Stimulated activated CD4-positive, alpha-beta T cell treated with anti-CD3 and anti-CD28 coated beads, Interleukin-1b, Interleukin-23, amount 100 ng/mL, for 1 hour (primary cell): ENCODE measurements at places on chromosomes 6 and 20.

DNA sequence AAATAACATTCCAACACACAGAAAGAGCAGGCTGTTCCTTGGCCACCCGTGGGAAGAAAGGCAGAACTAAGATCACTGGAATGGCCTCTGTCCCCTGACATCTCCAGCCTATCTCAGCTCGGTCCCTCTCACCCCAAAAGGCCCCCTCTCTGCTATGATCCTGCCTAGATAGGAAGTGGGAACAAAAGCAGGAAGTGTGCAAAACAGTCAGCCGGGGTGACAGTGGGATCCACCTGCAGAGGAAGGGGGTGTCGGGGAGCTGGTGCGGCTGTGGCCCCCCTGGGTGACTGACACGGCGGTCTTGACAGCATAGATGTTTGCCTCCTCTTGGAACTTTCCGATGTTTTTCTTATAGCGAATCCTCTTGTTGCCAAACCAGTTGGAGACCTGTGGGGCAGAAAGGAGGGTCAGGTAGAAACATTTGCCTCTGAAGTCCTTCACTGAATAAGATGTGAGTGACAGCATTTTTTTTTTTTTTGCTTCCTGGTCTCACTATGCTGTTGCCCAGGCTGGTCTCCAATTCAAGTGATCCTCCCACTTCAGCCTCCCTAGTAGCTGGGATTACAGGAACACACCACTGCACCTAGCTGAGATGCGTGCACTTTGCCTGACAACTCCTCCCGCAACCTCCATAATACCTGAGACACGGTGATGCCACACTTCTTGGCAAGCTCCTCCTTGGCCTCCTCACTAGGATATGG, 2.8 kb downstream of the PBX2 start:
- no peak for DNase-seq

DNA sequence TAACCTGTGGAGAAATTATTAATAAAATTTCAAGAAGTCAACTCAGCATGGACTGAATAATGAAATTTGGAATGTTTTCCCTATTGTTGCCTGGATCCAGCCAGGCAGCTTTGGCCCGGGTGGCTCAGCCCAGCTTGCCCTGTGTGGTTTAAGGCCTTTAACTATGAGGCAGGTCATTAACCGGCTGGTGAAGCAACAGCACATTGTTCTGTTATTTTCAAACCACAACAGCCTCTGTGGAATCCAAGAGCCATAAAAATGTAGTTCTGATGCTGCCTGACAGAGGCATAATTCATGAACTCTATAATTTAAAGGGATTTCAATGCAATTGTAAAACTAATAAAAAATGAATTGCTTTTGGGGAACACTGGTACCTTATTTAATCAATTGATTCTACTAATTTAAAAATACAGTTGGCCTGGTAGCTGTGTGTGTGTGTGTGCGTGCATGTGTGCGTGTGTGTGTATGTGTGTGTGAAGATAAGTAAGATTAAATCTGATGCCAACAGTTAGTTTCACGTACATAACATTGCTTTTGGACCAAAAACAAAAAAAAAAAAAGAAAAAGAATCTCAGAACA, 117.7 kb downstream of the RPS12 start:
- DNase-seq = no peak

DNA sequence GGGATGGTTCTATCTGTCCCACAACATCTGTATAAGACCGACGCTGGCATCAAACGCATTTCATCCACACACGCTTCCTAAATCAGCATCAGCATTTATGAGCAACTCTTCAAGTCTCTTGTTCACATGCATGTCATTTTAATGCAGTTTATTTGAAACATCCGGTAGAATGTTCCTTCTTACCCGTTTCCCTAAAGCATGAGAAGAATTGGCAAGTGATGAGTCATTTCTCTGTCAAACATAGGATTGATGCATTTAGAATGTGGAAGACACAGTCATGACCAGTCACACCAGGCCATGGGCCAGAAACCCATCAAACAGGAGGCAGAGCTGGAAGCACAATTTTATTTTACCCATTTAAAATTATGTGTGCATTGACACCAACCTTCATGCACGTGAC, 122.8 kb downstream of the UST start:
- no peak for DNase-seq

- DNase-seq = peak; percentile 90
Measured at GRCh38 chr6:32175711-32176475, at the start of gene AGPAT1. TSS of gene AGPAT1 (minus strand) at chr6:32176084. CDS start at chr6:32171496, 4,588 bp downstream.

GRCh38 chr6:114342826-114343781, at the start of gene HS3ST5:
TSS of gene HS3ST5 (minus strand) at chr6:114343023. CDS start at chr6:114062845, 280,178 bp downstream.
- no peak for DNase-seq

DNA sequence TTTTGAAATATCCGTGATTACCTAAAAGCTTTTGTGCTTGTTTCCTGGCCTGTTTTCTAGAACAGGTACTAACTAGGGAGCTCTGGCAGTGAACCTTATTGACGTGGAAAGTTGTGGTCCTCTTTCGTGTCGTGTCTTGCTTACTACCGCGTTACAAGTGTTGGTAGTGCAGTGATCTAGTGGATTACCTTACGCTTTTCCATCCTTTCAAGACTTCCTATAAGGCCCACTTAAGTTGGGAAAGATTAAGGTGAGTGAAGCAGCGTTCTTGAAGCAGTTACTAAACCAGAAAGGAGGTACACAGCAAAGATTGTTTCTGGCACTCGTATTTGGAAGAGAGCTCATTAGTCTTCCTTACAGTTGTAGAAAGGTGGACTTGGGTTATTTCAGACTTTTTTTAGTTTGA, 1.9 kb downstream of the PNRC1 start:
- no peak for DNase-seq

GRCh38 chr6:129279343-129280292, 396.7 kb downstream of the LAMA2 start:
- no peak for DNase-seq

DNA sequence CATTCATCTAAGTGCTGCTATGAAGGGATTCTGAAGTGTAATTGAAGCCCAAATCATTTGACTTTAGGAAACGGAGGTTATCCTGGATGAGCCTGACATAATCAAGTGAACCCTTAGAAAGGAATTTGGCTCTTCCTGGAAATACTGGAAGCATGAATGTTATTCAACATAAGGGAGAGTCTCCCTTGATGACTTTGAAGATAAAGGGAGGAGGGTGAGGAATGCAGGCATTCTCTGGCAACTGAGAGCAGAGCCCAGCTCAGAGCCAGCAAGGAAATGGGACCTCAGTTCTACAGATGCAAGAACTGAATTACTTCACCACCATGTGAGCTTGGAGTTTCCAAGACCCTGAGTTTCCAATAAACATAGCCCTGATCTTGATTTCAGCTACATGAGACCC, 168.2 kb downstream of the DLL1 start:
- no peak for DNase-seq

- no peak for DNase-seq
Measured at GRCh38 chr6:72424476-72424875, 197.4 kb upstream of the KCNQ5 start.

GRCh38 chr20:49905415-49906091, 9.8 kb downstream of the SPATA2 start:
- no peak for DNase-seq

DNA sequence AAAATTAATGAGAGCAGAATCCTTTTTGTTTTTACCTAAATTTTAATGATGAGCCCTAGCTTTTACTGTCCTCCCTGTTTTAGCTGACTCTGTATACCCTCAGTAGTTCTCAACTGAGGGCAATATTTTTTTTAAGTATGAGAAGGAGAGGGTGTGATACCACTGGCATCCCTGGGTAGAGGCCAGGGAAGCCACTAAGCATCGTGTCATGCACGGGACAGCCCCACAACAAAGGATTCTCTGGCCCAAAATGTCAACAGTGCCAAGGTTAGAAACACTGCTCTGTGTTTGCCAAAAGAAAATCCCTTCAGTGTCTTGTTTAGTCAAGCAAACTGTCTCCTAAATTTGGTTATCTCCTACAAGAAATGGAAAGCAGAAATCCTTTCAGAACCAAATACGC, 210.4 kb downstream of the KCNQ5 start:
- DNase-seq = no peak

DNA sequence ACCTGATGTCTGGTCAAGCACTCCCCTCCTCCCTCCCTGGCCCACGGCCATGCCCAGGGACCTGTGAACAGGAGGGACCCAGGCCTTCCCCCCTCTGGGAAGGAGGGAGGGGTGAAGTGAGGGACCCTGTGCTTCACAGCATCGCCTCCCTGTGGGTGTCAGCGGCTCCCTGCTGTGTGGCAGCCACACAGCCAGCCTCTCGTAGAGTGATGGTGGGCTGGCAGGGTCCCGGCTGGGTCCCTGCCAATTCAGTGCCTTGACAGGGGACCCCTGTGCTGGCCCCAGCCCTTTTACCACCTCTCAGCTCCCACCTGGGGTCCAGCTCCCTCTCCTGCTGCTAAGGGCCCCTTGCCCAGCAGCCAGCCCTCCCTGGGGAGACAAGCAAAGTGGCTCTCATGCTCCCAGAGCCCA, 31.3 kb upstream of the GRM4 start:
- DNase-seq = no peak

DNA sequence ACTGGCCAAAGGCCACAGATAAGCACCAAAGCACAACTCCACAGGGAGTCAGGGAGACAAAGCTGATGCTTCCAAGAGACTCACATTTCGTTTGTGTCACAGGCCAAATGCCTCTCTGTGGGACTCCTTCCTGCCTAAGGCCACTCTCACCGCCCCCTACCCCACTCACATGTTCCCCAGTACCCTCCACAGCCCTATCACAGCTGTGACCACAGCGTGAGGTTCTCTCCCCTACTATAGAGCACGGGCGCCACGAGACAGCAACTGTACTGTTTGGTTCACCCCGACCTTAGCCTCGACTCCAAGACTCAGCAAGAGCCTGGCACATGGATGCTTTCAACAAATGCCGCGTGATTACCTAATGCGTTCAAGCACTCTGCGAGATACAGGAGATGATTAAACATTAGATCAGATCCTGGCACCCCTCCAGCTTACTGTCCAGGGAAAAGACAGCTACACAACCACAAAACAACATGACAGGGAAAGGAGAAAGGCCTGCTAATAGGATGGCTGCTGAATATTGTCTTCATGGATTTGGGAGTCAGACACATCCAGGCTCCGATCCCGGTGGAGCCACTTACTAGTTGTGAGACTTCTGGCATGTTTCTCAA, 105.5 kb downstream of the AGPAT4 start:
- DNase-seq = no peak

DNA sequence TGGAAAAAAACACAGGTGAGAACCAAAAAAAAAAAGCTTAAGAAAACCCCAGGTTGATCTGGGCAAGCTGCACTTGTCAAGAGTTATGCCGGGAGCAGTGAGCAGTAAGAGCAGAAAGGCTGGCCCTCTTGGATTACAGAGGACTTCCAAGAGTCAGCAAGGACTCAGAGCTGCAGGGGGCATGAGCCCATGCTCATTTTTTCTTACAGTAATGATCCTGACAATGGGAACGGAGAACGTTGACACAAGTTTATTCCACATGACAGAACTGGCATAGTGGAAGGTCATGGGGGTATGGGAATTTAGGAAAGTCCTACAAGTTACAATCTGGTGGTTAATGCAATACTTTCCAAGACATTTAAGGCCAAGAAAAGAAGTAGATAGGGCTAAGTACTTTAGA, 256.6 kb downstream of the GMDS start:
- DNase-seq = no peak

- DNase-seq = no peak
Measured at GRCh38 chr6:62039605-62040004, 246.4 kb downstream of the KHDRBS2 start.

DNA sequence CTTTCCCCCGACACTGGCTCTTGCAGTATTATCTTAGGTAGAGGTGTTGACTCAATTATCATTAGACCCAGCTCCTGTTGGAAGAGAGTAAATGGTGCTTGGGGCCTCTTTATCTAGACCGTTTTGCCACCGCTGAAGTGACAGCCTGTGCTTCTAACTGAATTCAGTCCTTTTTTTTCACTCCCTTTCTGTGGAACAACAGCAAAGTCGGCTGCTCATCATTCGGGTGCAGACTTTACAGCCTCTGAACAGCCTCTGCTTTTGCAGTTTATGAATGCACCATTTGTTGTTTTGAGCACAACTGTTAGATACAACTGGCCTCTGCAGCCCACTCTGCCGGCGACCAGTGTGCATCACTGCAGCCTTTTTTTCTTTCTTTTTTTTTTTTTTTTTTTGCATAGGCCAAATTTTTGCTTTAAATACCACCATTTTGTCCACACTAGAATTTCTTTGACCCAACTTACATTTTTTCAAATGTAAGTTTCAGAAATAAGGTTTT, 35.8 kb downstream of the RREB1 start:
- DNase-seq = no peak

DNA sequence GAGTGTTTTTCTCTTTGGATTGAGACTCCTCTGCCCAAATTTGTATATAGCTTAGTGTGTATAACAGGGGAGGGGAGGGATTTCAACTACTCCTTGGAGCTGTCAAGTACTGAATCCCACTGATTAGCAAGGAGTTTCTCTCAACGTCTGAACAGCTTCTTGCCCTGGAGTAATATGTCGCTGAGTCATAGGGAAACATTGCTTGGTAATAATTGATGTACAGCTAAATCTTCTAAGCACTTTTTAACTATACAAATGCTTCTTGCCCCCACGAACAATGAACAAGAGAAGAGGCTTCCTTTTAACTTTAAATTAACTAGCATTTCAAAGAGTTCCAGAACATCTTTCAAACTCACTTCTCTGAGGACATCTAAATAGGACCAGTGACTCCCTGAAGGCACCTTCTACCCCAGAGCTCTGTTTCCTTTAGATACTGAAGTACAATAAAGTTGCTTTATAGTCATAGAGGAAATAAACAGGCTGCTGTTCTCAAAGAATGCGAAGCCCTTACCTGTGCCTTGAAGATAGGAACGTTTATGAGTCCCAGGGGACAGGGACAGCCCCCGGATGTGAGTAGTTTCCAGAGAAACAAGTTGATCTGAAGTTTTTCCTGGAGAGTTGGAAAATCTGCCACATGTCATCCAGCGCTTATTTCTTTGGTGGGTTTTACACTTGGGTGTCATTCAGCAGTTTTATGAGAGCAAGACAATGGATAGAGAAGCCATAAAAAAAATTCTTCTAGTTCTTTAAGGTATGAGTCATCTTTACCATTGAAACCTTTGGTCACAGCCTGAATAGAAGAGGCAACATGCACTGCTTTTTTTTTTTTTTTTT, 462.5 kb upstream of the BTBD3 start:
- DNase-seq = no peak

GRCh38 chr20:63976980-63977738, 2.3 kb downstream of the SAMD10 start:
- DNase-seq = no peak

DNA sequence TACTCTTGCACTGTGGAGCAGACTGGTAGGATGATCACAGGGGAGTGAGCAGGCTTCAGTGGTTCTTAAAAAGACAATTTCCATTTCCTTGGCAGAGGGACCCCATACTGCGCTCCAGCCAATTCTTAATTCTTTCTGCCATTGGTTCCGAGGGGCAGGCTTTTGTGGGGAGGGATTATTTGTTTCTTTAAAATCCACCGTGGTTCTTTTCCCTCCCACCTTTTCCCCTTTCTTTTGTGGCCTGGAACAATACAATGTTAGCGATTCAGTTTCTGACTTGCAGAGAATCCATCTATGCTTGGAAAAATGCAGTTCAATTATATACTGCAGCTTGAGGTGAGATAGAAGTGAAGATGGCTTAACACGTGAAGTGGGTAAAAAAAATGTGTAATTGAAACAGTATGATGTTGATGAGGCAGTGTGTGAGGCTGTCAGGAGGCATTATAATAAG, 379.0 kb upstream of the FLRT3 start:
- DNase-seq = no peak
